Thyroid gland (tissue), 4 donors: ENCODE measurements at places on chromosomes 6 and 20.

DNA sequence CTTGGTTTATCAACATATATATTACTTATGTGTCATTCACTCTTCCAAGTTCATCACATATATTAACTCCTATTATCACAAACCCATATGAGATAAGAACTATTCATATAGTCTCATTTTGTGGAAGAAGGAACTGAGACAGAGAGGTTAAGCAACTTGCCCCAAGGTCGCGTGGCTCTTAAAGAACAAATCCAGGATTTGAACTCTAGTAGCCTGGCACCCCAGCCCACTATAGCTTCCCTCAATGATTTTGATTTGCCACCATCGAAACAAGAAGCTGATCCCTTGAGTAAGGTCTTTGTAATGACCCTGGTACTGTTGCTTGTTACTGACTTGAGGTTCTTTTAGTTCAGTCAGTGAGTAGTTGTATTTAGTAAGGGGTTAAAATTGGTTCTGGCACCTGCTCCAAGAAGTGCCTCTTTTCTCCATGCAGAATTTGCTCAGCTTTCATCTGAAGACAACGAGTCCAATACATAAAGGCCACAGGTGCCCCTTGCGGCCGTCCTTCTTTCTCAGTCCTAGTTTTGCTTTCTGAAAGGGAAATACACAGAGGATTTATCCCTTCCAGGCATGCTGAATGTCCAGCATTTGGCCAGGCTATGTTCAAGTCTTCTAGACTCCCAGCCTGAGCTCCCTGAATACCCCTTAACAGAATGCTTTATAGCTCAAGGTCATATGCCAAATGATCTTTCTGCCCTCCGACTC lies 253.0 kb downstream of the TBC1D7 start:
- peak; percentile 57 for DNase-seq

GRCh38 chr20:7348253-7348652 lies 580.8 kb downstream of the BMP2 start:
- no peak for DNase-seq

DNA sequence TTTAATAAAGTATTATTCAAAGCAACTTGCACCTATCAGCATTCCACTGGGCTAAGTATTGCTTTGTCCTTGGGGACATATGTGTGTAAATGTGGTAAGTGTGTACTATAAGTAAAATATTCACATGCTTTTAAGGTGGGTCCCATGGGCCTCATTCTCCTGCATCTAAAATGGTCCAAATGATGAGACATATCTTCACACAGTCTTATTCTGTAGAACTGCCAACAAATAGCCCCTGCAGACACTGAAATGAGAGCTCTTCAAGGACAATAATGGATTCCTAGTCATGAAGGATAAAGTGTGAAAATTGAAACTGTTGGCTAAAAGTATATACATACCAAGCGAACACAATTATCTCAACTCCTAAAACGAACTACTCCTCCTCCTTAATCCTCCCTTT lies 81.8 kb downstream of the SMLR1 start:
- DNase-seq, result no peak

DNA sequence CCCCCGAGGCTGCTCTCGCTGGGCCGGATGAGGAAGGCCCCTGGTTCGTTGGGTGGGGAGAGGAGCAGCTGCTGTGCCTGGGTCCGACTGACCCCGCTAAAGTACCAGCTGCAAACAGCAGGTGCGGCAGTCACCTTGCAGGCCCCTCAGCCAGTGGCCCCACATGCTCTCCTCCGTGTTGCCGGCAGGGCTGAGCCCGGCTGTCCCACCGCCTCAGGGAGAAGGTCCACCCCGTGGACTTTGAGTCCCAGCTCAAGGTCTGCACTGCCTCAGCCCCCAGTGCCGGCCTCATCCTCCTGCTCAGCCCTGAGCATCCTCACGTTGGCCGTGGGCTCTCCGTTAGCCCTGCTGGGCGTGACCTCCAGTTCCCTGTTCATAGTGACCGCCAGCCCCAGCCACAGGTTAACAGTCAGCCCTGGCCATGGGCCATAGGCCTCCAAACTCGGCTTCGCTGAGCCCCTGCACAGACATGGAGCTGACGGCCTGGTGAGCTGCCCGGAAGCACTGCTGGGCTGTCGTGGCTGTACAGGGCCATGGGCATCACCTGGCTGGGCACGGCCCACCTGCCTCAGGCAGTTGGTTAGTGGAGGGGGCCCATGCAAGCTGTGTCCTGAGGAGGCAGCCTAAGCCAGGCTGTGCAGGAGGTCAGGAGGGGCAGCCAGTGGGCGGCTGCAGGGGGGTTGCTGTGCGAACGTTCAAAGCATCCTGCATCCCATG lies 3.1 kb downstream of the SRMS start:
- no peak for DNase-seq

- peak; percentile 50 for DNase-seq
These were observed 85.4 kb downstream of the CHMP4B start for GRCh38 chr20:33896509-33896908.

DNA sequence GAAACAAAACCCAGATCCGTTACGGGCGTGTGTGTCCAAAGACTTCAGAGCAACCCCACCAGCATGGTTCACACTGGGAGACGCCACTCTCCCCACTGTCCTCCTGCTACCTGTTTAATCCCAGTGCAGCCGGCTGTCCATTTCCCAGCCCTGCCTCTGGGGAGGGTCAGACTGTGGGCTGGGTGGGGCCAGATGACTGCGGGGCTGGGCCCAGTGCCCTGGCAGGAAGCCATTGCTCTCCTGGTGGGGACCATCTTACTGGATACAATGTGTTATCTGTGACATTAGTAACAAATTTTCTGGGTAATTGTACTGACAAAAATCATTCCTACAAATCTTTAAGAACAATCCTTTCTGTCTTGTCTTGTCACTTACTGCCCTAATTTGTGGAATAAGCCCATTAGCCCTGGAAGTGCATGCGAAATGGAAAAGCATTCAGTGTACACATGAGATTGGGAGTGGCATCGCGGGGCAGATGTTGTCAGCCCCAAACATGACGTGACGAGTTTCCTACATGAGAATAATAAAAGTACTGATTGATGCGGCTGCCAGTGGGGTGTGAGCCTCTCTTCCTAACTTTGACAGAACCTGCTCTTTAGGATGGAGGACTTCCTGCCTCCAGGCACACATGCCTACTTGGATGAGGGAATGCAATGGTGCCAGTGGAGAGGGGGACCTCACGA lies 37.9 kb upstream of the PCMTD2 start:
- no peak for DNase-seq
